ENCODE measurements at places on chromosomes 13 and 19. TPM values are rescaled to one million over a fixed set of nuclear protein-coding genes. Genes with fewer than 3 reads are reported as not detected.

Gene TPTE2
- total RNA-seq, result not detected

Gene MUC16
- not detected for total RNA-seq

Gene PSG6
- total RNA-seq, result not detected

Gene NDUFA3
- total RNA-seq, result 22.8 TPM

Gene SH2D3A
- total RNA-seq, result 0.28 TPM

Gene GPR4
- not detected for total RNA-seq

Gene ETV2
- 0.28 TPM for total RNA-seq

Gene CATSPERD
- total RNA-seq, result not detected

Gene MYADM
- total RNA-seq, result 5.0 TPM

Gene ZNF175
- total RNA-seq, result 4.4 TPM

Gene ZNF524
- total RNA-seq, result 9.1 TPM

Gene SLC25A15
- total RNA-seq, result 14.4 TPM

Gene PABPC3
- 0.09 TPM for total RNA-seq

Gene ANKRD24
- total RNA-seq, result 1.1 TPM

Gene URAD
- total RNA-seq, result not detected

Gene ZNF497
- total RNA-seq, result 0.83 TPM

Gene MISP
- 0.18 TPM for total RNA-seq

Gene EID2
- total RNA-seq, result 12.9 TPM

Gene TRIP10
- 46.7 TPM for total RNA-seq

Gene IZUMO2
- not detected for total RNA-seq

Gene MBD3L2
- total RNA-seq, result not detected

Gene TNPO2
- 19.8 TPM for total RNA-seq

Gene GRIN2D
- 0.18 TPM for total RNA-seq

Gene POLD1
- total RNA-seq, result 12.2 TPM

Gene APC2
- 0.28 TPM for total RNA-seq

Gene C19orf73
- total RNA-seq, result 0.83 TPM

Gene PCDH20
- total RNA-seq, result not detected
